Aorta (tissue), 5 donors: ENCODE measurements at places on chromosomes 6 and 20. TPM values are rescaled to one million over a fixed set of nuclear protein-coding genes. Genes with fewer than 3 reads are reported as not detected.
A peak's percentile ranks its signal among the peaks of the same experiment; 100 is the strongest.

DNA sequence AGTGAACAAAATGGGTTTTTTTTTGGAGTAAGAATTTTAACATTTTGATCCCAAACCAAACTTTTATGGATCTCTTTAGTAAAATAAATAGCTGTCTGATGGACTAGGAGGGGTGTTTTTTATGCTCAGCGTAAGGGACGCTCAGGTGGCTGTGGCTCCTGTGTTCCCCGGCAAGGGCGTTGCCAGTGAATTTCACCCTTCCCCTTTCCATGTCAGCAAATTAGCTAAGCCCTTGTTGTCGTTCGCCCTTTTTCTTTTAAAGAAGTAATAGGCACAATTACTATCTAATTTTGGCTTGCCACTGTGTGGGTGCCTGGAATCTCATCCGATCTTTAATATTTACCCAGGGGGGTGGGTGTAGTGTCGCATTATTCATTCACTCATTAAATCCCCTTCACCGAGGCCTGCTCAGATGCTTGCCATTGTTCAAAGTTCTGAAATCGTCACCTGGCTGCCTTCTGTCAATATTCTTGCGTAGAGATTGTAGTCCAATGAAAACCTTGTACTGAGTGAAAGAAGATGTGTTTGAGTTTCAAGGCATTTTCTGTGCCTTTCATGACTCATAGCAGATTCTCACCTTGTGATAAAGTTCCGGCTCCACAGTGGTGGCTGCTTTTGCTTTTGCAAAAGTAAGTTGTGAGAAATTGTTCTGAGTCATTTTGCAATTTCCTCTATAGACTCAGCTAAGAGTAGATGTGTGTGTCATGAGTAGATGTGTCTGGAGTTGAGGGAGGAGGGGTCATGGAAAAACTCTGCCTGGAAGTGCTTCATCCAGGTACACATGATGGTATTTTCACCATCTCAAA is 40.0 kb upstream of the CLDN20 start:
- DNase-seq = no peak

GNAS gene
- total RNA-seq = 881 TPM

DNA sequence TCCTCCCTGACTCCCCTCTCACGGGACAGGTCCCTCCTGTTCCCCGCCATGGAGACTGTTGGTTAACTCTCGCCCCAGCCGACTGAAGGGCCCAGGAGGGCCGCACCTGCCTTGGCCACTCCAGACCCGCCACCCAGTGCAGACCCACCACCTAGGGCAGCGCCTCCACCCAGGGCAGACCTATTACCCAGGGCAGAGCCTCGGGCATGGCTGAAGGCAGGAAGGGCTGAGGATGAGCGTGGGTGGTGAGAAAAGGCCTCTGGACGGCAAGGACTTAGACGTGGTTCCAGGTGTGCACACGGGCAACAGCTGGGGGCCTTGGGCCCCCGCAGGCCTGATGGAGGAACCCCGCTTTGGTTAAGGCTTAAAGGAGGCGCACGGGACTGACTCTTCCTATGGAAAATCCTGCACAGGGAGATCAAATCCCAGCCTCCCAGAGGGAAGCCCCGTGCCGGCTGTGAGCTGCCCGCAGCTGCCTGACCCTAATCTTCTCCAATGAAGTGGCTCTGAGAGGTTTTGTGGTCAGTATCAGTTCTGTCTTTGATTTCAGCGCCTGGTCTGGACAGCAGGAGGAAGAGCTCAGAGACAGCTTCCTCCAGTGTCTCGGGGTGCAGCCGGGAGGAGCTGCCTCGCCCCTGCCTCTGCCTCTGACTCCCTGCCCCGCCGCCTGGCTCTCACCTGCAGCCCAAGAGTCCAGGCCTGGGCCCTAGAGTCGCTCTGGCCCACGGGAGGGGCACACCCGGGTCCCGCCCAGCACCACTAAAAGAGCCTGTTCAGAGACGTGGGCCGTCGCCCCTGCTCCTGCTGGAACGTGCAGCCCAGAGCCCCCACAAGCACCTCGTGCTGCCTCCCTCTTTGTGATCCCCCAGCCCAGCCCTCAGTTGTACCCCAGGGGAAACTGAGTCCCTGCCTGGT is 12.1 kb upstream of the CHRNA4 start:
- no peak for DNase-seq

DNA sequence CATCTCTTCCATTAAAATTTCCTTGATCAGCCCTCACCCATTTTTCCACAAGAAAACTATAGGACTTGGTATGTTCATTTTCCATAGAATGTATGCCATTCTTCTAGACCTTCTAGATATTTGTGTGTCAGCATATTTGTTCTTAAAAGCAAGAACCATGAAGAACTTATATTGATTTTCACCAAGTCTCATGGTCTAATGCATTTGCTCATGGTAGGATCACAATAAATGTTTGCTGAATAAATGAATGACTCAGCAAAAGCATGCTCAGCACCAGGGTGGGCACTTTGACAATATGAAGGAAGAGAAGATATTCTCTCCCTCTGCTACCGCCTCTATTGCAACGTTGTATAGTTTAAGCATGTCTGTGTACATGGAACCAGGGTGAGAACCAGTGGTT is 805.5 kb upstream of the SLC35B3 start:
- no peak for DNase-seq

DEK gene
- 77.6 TPM for total RNA-seq

DNA sequence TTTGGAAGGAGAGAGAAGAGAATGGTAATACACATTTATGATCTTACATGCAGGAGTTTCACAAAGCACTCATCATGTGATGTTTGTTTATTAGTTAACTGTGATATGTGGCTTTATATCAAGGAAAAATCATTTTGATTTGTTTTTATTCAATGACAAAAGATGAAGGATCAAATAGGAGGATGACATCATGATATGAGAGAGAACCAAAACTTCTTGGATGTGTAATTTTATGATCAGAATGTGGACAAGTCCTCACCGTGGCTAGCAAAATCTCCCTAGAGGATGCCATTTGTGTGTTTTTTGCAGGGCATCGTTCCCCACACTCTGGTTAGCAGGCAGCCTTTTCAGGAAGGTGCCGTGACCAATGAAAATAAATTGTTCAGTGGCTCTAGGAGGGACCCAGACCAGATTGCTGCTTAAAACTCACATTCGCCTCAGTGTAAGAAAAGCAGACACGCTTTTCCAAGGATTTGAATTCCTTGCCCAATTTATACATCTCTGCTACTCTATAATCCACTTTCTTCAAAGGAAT is 552.7 kb downstream of the NKAIN2 start:
- DNase-seq = no peak

DACT2 gene
- total RNA-seq = not detected

DNA sequence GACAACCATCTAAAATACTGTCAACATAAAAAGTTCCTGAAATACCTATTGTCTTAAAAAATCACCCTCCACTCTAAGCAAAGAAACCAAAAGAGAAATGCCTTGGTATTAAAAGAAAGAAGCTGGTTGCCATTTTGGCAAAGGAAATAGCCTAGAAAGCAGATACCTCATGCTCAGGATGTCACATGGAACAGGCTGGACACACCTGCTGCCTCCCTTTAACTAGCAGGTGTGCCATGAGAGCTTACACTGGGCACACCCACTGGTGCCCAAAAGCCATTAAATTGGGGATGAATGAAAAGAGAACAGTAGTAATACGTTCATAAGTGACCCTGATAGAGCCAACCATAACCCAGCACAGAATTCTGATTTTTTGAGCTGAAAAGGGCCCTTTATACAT is 1.5 kb downstream of the SLC23A2 start:
- DNase-seq = no peak

GRCh38 chr6:134529921-134530320 is 212.0 kb upstream of the SGK1 start:
- no peak for DNase-seq

SYNDIG1 gene
- total RNA-seq = 6.2 TPM

DZANK1 gene
- total RNA-seq = 2.3 TPM

ANKRD66 gene
- not detected for total RNA-seq

GRCh38 chr20:9270831-9271230 is 201.9 kb downstream of the PLCB4 start:
- no peak for DNase-seq

- no peak for DNase-seq
Observed at GRCh38 chr20:57838670-57839151, 128.9 kb upstream of the PMEPA1 start.

DNA sequence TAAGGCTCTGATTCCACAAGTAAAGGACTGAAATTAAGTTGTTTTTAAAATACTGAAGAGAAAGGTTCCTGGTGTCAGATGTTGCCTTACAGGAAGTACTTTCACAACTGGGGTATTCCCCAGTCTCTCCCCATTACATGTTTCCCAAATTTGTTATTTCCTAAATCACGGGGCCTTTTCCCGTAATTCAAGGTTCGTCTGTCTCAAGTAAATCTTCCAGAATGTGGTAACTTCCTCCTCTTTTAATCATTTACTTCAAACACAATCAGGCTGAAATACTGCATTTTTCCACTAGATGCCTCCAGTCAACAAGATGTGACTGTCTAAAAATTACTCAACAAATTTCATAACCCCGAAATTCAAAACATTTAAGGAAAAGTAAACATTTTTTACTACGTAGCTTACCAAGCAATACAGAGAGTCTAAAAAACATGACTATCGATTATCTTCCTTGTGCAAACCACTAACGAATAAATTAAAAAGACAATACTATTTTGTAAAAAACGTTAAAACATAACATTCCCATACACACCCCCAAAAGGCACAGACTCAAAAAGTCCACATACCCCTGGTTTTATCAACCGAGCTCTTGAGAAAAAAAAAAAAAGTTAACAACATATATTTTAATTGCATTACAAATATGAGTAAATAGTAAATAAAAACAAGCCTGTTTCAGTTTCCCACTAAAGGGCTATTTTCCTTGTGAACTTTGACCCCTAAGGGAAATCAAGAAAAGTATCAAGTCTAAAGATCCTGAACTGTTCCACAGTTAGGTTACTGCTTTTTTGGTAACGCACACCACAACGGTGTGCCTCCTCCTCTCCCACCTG is 1.7 kb downstream of the SOD2 start:
- DNase-seq = no peak

GRCh38 chr6:73558624-73559398 is 38.0 kb upstream of the EEF1A1 start:
- DNase-seq = no peak

HEY2 gene
- 23.9 TPM for total RNA-seq

GRCh38 chr6:27862396-27863066 is 49.7 kb downstream of the OR2B2 start:
- DNase-seq = no peak

DUSP15 gene
- total RNA-seq = 4.7 TPM

FNDC11 gene
- total RNA-seq = 0.57 TPM

PLEKHG1 gene
- total RNA-seq = 36.2 TPM

- no peak for DNase-seq
Observed at GRCh38 chr6:79686707-79687309, 55.7 kb downstream of the SH3BGRL2 start.

DNA sequence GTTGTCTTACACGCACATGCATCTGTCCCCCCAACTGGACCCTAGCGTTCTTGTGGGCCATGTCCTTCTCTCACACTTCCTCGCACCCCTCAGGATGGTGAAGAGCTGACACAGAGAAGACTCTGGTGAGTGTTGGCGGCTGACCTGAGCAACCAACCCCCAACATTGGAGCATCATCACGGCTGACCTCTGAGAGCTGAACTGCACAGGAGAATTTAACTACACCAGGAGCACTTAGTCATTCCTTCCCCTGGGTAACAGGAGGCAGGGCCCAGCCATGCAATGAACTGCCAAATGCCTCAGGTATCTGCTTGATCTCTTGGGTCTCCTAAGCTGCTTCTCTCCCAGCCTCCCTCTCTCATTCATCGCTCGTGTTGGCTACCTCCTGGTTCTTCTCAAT is 88.5 kb downstream of the PSMG4 start:
- DNase-seq = peak; percentile 25

DNA sequence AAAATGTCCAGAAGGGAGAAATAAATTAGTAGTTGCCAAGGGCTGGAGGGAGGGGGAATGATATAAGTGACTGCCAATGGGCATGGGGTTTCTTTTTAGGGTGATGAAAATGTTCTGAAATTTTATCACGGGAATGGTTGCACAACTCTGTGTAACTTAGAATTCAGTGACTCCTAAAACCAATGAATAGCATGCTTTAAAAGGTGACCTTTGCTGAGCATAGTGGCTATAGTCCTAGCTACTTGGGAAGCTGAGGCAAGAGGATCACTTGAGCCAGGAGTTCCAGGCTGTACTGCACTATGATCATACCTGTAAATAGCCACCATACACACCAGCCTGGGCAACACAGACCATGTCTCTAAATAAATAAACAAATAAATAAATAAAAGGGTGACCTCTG is 109.0 kb downstream of the ATG5 start:
- DNase-seq = no peak

- no peak for DNase-seq
Observed at GRCh38 chr20:11090751-11091150, 417.0 kb upstream of the JAG1 start.

PLCB1 gene
- 10.7 TPM for total RNA-seq

GRCh38 chr6:99349171-99350141 is at the start of gene FAXC:
Gene FAXC, minus strand, starts transcription at chr6:99349674. Its CDS starts 302 bp downstream, at chr6:99349372.
- DNase-seq = peak; percentile 50

DNA sequence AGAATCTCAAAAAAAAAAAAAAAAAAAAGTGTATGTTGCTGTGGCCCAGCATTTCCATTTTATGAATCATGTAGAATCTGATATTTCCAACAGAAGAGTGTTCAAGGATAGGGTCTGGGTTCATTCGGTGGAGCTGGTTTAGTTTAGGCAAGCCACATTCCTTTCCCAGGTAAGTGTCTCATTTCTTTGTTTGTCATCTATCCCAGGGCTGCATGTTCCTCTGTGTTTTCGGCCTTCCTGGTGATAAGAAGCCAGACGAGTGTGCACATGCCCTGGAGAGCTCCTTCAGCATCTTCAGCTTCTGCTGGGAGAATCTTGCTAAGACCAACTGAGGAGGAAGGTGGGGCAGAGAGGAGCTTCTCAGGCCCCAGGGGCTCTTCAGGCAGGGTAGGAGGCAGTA is 38.2 kb downstream of the NFYA start:
- DNase-seq = no peak

PHACTR3 gene
- total RNA-seq = 0.16 TPM

GRCh38 chr20:36833275-36834020 is 42.5 kb upstream of the TLDC2 start:
- no peak for DNase-seq

CFB gene
- 141 TPM for total RNA-seq

BMP6 gene
- 5.2 TPM for total RNA-seq

GRCh38 chr6:135183002-135183531 is 2.0 kb downstream of the MYB start:
- DNase-seq = peak; percentile 74

- no peak for DNase-seq
Observed at GRCh38 chr6:149951626-149952025, 9.8 kb downstream of the ULBP2 start.

CD2AP gene
- 33.4 TPM for total RNA-seq

GRCh38 chr6:40506954-40507353 is 80.2 kb downstream of the LRFN2 start:
- no peak for DNase-seq

DNA sequence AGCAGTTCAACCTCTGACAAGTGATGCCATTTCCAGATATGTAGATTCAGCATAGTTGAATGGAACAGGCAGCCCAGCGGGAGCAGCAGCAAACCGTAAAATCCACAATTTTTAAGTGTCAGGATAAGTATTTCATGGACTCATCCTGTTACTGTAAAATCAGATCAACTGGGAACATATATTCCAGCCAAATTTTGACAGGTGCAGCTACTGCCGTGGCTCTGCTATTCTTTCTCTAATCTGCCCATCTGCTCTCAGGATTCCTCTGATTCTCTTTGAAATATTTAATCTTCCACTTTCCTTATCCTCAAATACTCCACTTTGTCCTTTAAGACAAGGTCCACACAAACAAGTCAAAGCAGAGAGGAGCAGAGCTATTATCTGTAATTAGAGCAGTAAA is 245.4 kb upstream of the ASCC3 start:
- DNase-seq = no peak

PDE10A gene
- 8.7 TPM for total RNA-seq

AVP gene
- total RNA-seq = not detected

DNMT3B gene
- 0.71 TPM for total RNA-seq

GRCh38 chr6:41675176-41675775 is 37.0 kb downstream of the MDFI start:
- DNase-seq = peak; percentile 24
